ENCODE measurements at places on chromosomes 6 and 20.
A peak's percentile ranks its signal among the peaks of the same experiment; 100 is the strongest.

DNA sequence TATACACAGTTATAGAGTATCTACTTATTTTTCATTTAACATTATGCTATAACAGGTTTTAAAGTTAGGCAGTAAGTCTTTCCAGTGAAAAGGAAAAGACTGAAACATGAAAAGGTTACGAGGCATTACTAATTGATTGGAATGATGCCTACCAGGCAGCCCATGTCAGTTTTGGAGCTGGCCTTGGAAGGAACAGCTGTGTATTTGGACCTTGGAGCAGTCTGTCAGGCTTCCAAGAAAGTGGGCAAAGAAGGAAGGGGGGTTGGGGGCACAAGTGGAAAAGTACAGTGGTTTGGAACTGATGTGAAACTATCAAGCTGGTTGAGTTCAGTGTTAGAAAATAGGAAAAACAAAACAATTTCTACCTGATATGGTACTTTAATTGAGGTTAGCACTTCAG, 41.7 kb downstream of the SLC16A10 start:
- peak; percentile 5 for DNase-seq

DNA sequence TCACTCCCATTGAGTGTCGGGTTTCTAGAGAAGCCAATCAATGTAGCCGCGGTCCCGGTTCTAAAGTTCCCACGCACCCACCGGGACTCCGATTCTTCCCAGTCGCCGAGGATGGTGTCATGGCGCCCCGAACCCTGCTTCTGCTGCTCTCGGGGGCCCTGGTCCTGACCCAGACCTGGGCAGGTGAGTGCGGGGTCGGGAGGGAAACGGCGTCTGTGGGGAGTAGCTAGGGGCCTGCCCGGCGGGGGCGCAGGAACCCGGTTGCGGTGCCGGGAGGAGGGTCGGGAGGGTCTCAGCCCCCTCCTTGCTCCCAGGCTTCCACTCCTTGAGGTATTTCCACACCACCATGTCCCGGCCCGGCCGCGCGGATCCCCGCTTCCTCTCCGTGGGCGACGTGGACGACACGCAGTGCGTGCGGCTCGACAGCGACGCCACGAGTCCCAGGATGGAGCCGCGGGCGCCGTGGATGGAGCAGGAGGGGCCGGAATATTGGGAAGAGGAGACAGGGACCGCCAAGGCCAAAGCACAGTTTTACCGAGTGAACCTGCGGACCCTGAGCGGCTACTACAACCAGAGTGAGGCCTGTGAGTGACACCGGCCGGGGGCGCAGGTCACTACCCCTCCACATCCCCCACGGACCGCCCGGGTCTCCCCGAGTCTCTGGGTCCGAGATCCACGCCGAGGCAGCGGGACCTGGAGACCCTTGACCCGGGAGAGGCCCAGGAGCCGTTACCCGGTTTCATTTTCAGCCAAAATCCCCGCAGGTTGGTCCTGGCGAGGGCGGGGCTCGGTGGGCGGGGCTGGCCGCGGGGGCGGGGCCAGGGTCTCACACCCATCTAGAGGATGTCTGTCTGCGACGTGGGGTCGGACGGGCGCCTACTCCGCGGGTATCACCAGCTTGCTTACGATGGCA, 35.2 kb upstream of the HLA-G start:
- DNase-seq, result peak; percentile 6

GRCh38 chr6:100412872-100413271, 51.8 kb downstream of the SIM1 start:
- no peak for DNase-seq

DNA sequence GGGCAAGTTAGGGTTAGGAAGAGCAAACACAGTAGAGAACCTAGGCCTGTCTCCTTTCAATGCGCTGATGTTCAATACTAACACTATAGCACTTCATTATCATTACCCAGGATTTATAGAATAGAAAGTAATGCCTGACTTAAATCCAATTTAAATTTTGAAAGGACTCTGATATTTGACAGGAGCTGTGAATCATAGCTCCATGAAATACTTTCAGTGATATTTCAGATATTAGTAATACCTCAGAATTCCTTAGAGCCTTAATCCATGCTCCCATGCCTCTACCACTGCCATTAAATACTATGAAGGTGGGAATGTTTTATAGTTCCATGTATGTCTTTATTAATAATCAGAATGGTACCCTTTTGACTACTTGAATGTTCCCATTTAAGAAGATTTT, 530.2 kb downstream of the BCKDHB start:
- peak; percentile 15 for DNase-seq

DNA sequence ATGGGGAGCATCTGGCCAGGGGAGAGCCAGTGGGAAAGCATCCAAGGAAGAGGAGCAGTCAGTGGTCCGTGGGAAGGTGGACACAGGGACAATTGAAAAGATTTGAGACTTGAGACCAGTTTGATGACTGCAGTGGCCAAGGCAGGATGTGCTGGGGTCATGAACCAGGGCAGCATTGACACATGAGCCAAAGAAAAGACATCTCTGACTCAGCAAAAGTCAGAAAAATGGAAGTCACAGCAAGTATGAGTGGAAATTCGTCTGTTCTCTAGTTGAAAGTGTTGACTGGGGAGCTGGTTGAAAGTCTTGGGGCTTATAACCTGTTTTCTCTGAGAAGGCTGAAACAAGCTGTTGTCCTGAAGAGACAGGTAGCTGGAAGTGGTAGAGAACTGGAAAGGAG, 31.3 kb downstream of the RAB22A start:
- no peak for DNase-seq

GRCh38 chr6:99369533-99369932, 20.1 kb upstream of the FAXC start:
- no peak for DNase-seq

DNA sequence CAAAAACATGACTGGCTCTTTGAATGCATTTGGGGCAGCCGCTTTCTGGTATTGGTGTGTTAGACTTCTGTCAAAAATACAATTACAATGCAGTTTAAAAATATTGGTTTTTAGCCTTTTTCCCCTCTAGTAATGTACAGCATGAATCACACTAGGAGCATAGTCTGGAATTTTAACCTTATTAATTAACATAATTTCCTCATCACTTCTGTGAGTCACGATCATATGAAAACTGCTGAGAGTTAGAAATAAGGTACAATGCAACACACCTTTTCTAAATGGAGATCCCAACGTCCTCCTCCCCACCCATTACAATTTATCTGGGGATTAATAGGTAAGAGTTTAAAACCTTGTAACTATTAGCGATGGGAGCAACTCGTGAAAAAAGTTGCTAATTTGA, 297.1 kb upstream of the RIMS1 start:
- no peak for DNase-seq

DNA sequence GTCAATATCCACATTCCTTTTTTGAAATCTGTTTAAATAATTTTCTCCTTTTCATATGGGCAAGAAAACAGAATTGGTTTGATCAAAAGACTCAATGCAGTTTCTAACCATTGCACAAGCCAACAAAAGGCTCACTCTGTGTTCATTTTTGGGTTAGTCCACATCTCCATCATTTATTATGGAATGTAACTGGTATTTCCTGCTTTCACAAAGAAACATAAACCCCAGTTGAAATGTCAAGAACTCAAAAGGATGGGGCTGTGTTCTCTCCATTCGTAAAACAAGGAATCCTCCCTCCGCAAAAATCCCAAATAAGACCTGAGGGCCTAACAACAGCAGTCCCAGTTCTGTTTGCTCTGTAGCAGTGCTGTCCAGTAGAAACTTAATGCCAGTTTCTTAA, 420.9 kb downstream of the GJA1 start:
- peak; percentile 72 for DNase-seq

- DNase-seq, result peak; percentile 90
These were observed 17.5 kb downstream of the PTK7 start for GRCh38 chr6:43093436-43094289.

DNA sequence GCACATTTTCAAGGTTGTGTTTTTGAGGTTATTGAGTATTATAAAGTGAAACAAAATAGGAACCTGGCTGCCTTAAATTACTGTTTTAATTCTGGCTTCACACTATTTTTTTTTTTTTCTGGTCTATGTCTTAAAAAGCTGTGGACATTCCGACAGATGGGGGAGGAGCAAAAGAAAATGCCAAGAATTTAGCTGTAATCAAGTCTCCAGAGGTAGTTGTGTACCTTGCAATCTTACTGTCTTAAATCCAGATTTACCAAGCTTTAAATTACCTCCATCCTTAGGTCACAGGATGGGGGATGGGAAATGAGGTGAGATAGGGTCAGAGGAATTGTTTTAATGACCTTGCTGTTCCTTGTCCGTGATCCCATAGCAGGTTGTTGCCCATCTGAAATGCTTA, 182.8 kb downstream of the UTRN start:
- DNase-seq, result no peak

DNA sequence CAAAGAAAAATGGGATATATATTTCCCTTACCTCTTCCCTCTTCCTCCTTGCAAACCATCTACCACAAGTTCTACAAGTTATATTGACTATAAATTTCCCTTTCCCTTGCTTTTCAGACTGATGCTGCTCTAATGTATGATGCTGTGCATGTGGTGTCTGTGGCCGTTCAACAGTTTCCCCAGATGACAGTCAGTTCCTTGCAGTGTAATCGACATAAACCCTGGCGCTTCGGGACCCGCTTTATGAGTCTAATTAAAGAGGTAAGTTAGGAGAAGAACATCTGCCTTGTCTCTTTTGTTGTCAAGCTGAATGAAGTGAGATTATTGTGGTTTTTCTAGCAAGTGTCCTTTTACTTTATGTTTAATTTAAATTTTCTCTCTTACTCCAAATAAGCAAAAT, 406.0 kb downstream of the GRIK2 start:
- DNase-seq, result no peak

DNA sequence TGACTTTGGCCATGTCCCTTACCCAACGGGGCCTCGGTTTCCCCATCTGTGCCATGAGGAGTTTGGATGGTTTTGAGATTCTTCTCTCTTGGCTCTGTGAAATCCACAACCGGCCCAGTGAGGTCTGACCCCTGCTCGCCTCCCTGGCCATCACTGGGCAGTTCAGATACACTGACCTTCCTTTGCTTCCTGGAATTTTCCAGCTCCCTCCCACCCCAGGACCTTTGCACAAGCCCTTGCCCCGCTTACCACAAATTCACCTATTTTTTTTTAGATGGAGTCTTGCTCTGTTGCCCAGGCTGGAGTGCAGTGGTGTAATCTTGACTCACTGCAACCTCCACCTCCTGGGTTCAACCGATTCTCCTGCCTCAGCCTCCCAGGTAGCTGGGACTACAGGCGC, 12.6 kb upstream of the NOL4L start:
- DNase-seq, result no peak

DNA sequence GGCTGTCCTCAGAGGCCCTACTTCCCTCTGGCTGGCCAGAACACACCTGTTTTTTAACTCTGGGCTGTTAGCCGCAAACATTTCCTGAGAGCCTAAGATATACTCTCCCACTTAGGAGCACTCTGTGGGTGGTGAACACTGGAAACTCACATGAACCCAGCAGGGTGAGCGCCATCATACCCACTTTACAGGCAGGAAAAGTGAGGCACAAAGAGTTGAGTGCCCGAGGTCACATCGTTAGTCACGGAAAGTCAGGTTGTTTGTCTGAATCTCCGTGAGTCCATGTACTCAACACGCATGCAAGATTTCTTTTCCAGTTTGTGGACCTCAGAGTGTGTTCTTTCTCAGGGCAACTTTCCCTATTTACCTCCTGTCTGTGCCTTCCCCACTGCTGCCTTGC, 1.9 kb downstream of the BAK1 start:
- DNase-seq, result no peak

- no peak for DNase-seq
These were observed 9.5 kb upstream of the PABPC1L start for GRCh38 chr20:44900231-44900854.

- no peak for DNase-seq
These were observed 24.5 kb downstream of the TENT5A start for GRCh38 chr6:81727876-81728517.

GRCh38 chr20:18225632-18226031, 62.7 kb upstream of the ZNF133 start:
- DNase-seq, result peak; percentile 60

DNA sequence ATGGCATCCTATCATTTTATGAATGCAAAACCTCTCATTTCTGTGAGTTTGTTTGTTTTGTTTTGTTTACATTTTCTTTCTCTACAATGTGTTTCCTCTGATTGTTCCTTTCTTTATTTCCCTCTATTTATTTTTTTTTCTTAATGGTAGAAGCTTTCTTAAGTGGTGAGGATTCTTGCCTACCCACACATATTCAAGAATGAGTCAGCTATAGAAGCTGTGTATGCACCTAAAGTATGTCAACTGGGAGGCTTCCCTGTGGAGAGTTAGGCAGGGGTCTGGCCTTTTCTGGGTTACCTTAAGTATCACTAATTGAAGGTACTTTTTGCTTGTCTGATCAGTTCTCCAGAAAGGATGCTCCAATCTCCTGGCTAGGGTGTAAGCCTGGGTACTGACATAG, 354.0 kb downstream of the ESR1 start:
- peak; percentile 30 for DNase-seq

DNA sequence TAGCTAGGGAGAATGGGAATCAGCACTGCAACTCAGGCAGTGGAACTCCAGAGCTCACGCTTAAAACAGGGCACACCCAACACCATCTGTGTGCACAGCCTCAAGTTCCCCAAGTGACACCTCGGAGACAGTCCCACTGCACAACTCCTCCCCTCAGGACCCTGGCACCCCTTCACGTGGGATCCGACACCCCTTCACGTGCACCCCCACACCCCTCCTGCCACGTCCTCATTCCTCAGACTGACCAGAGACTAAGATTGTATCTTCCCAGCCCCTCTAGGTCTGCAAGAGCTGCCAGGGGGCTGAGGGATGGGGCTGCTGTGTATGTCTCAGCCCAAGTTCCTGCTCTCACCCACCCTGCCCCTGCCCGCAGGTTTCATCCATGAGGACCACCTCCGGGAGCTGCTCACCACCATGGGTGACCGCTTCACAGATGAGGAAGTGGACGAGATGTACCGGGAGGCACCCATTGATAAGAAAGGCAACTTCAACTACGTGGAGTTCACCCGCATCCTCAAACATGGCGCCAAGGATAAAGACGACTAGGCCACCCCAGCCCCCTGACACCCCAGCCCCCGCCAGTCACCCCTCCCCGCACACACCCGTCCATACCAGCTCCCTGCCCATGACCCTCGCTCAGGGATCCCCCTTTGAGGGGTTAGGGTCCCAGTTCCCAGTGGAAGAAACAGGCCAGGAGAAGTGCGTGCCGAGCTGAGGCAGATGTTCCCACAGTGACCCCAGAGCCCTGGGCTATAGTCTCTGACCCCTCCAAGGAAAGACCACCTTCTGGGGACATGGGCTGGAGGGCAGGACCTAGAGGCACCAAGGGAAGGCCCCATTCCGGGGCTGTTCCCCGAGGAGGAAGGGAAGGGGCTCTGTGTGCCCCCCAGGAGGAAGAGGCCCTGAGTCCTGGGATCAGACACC, 7.6 kb downstream of the MYL9 start:
- no peak for DNase-seq

- no peak for DNase-seq
These were observed 119.4 kb upstream of the ASF1A start for GRCh38 chr6:118774581-118774980.

DNA sequence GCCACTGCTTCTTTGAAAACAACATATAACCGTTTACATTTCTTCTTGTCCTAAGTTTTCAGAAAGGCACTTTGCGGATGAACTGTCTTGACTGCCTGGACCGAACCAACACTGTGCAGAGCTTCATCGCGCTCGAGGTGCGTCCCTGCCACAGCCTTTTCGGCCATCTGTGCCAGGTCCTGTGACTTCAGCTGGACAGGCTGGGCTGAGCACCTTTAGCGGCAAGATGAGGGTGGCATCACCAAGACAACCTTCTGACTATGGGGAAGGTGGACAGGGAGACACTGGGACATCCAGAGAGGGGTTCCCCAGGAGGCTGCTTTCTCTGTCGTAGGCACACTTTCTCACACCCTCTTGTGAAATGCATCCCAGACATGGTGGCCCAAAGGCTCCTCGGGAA, 82.1 kb downstream of the SYNJ2 start:
- no peak for DNase-seq

Data from fibroblast of the aortic adventitia (primary cell).